ENCODE measurements at places on chromosomes 4 and X.

DNA sequence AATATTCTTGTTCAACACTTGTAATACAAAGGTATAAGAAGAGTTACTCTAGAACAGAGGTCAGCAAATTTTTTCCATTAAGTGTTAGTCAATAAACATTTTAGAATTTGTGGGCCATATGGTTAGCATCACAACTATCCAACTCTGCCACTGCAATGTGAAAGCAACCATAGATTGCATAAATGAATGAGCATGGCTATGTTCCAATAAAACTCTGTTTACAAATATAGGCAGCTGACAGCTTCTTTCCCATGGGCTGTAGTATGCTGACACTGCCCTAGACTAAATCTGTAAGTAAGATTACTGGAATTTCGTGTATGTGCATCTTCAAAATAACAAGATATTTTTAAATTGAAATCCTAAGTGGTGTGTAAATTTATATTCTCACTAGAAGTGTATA is 73.7 kb downstream of the GABRA2 start:
- DNase-seq: no peak

- no peak for DNase-seq
These were observed 737 bp downstream of the FGF2 start for GRCh38 chr4:122827258-122827878.

DNA sequence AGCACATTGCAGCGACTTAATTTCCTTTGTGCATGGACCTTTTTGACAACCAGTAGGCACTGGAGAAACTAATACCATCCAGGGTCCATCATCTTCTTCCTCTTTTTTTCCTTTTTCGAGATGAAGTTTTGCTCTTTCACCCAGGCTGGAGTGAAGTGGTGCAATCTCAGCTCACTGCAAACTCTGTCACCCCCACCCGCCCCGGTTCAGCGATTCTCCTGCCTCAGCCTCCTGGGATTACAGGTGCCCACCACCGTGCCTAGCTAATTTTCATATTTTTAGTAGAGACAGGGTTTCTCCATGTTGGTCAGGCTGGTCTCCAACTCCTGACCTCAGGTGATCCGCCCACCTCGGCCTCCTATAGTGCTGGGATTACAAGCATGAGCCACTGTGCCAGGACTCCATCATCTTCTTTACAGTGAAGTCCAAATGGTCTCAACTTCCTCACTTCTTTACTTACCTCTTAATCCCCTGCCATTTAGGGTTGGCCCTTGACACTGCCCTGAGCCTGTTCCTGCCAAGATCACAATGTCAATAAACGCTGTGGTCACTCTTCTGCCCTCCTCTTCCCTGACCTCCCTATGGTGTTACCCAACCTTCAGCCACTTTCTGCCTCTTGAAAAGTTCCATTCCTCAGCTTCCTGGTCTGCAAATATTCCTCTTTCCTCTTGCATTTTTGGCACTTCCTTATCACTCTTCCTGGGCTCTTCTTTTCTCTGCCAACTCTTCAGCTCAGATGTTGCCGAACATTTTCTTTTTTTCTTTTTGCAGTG is 119.8 kb upstream of the SLC34A2 start:
- no peak for DNase-seq

GRCh38 chr4:8906668-8906970 is 35.0 kb upstream of the HMX1 start:
- DNase-seq: no peak

- DNase-seq: no peak
These were observed 990 bp upstream of the HADH start for GRCh38 chr4:107988763-107989035.

DNA sequence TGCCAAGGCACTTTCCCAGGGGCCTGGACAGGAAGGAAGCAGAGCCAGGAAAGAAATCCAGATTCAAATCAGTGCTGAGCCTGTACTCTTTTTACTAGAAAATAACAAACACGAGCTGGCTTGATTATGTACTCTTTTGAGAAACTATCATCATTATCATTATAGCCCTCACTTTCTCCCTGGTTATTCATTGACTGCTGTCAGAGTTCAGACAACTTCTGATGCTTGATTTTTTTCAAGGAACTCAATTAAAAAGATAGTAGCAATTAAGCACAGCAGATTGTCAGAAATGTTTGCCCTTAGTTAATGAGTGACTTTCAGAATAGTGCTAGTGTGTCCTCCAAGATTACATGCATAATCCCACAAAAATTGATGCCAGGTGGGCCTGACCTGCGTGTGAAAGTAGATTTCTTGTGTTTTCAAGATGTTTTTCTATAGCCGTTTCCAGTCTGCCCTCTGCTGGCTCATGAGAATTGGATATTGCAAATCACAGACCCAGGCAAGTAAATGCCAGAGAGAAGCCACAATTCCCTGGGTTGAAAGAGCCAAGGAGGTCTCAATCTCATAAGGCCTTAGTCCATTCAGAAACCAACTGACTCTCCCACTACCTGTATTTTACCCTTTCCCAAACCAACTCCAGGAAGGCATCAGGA is 14.3 kb upstream of the PNPLA4 start:
- peak; percentile 2 for DNase-seq

DNA sequence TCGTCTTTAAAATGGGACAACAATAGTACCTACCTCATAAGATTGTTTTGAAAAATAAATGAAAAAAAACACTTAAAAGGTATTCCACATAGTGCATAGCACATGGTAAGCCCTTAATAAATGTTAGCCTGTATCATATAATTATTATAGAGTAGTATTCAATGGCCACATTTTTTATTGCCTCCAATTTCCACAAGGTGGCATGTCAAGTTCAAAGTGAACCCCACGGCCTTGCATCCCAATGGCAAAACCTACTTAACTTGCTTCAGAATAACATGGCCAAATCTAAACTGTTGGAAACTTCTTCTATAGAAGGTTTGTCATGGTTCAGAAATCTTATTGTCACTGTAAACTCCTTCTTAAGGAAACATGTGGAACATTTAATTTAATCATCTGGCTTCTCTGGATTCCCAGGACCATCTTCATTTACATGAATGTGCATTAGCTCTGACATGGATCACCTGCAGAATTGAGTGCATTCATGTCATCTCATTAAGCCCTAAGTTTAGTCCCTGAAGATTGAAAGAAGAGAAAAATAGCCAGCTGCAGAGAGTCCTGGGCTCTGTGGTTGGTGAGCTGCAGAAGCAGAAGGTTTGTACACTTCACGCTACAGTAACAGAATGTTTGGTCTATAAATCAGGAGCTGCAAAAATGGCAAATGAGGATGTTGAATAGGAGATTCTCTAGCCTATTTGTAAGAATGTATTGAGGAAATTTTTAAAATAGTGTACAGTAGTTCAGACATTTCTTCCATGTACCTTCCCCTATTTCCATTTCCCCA is 61.0 kb downstream of the ANXA3 start:
- DNase-seq: peak; percentile 14
